Vagina (tissue), 2 donors: ENCODE measurements at places on chromosomes 5 and 9. TPM values are rescaled to one million over a fixed set of nuclear protein-coding genes. Genes with fewer than 3 reads are reported as not detected.

DNA sequence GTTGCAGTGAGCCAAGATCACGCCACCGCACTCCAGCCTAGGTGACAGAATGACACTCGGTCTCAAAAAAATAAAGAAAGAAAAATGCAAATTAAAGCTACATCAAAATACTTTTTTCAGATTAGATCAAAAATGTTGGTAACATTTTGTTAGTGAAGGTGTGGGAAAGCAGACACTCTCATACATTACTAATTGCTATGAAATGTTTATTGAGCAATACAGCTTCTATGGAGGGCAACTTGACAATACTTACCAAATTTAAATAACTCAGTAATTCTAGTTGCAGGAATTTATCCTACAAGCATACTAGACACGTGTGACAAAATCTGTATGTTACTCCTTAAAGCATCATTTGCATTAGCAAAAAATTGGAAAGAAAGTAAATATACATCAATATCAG is 4.1 kb downstream of the TRIM23 start:
- no peak for DNase-seq

DNA sequence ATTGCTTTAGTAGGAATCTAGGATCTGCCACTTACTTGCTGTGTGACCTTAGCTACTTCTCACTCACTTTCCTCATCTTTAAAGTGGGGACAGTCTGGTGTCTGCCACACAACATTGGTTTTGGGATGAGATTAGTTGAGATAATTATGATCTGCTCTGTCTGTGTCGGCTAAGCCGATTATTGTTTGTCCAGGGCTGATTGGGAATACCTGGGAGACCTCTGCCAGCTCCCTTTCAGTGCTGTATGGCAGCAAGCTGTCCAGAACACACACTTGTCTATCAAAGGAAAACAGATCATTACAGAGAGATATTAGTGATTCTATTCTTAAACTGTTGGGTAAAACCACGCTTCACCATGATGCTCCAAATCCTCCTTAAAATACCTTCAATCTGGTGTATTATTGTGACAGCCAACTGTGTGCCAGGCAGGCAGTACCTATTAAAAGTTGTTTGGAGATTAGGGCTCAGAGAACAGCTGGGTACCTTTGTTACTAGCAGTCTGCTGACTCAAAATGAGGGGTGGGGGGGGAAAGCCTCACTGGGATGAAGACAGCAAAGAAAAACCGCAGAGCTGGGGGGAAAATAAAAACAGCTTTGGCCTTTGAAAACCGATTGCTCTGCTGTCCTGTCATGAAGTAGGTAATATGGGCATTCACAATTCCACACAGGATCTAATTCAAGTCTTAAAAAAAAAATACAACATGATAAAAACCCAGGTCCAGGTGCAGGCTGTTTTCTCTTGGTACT is 458.4 kb upstream of the C9orf72 start:
- DNase-seq, result no peak

GRCh38 chr5:124584991-124585715 is 161.3 kb downstream of the ZNF608 start:
- DNase-seq, result no peak

- DNase-seq, result no peak
Measured at GRCh38 chr5:82628364-82628910, 350.3 kb upstream of the RPS23 start.

GRCh38 chr5:142531977-142532780 is 153.7 kb downstream of the FGF1 start:
- no peak for DNase-seq

DNA sequence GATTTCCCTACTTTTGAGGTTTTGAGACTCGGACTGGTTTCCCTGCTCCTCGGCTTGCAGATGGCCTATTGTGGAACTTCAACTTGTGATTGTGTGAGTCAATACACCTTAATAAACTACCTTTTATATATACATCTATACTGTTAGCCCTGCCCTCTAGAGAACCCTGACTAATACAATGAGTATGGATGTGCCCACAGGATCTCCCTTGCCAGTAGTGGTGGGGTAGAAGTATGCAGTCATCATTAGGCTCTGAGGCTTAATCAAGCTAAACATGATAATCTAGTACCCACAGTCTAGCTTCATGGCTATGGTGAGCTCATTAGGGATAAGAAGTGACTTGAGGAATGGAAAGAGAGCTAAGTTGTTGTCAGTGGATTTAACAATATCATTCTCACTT is 412.8 kb upstream of the PTGER4 start:
- no peak for DNase-seq

- no peak for DNase-seq
Measured at GRCh38 chr5:1295650-1296037, 776 bp upstream of the TERT start.

DNA sequence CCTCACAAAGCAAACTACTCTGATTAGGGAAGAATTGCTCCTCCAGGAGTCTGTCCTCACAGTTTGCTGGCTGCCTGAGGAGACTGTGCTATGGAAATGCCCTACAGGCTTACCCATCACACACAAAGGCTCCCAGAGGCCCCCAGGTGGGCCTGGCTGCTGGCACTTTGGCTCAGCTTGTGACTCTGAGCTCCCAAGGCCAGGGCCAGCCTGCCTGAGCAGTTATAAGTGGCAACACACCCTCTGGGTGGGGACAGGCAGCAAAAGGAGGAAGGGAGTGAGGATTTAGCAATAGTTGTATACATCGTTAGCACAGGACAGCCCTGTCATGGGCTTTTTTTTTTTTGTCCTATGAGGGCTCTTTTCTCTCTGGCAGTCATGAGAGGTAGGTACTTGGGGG is 103.5 kb downstream of the DAPK1 start:
- DNase-seq, result no peak

- DNase-seq, result no peak
Measured at GRCh38 chr5:86129009-86129408, 488.7 kb upstream of the COX7C start.

- DNase-seq, result no peak
Measured at GRCh38 chr9:106482733-106483132, 380.2 kb upstream of the ZNF462 start.

PDGFRB gene
- total RNA-seq, result 173 TPM

FOXD4L5 gene
- not detected for total RNA-seq

DNA sequence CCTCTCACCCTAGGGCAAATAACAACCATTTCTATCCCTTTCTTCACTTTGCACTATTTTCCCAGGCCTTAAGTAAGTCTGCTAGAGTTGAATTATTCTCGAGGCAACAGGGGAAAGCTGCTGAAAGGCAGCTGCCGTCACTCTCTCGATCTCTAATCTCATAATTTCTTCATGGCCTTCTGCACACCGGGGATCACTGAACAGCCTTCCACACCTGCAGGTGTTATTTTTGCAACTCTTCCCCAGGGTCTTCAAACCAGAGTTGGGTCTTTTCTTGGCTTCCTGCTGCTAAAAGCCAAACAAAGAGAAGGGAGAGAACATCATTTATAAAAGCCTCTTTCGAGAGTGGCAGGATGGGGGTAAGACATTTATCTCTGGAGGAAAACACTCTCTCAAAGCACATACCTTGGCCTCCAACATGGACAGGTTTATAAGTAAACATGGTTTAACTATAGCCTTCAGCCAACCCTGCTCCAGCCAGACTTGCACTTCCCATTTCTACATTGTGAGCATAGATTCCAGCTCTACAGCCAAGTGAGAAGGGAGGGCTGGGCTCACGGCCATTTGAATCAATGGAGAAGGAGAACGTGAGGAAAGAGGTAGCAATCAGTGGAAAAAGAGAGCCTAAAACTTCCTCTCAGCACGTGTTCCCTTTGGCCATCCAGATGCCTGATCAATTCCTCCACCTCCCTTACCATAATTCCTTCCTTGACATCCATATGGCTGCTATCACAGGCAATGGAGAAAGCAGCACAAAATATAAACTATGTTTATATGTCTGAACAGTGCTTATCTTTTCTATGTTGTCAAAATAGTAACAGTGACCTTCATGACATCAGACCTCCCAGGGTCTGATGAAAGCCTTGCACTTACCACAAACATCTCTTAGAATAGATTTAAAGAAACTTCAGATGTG is 464.9 kb downstream of the TLE1 start:
- no peak for DNase-seq

DNA sequence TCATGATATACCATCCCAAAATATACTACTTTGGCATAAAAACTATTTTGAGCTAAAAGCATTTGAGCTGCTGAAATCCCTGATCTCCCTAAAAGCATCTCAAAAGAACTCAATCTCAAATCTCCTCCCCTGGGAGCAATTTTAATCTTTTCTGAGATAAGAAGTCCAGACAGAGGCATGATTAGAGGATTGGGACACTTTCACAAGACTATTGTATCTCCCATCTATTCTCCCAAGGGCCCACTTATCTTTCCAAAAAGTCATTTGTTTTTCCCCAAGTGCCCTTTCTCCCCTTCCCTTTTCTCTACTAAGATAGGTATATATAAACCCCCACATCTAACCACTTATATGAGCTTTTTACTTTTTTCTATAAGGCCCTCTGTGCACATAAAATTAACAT is 79.7 kb downstream of the ALDH7A1 start:
- DNase-seq, result no peak

DNA sequence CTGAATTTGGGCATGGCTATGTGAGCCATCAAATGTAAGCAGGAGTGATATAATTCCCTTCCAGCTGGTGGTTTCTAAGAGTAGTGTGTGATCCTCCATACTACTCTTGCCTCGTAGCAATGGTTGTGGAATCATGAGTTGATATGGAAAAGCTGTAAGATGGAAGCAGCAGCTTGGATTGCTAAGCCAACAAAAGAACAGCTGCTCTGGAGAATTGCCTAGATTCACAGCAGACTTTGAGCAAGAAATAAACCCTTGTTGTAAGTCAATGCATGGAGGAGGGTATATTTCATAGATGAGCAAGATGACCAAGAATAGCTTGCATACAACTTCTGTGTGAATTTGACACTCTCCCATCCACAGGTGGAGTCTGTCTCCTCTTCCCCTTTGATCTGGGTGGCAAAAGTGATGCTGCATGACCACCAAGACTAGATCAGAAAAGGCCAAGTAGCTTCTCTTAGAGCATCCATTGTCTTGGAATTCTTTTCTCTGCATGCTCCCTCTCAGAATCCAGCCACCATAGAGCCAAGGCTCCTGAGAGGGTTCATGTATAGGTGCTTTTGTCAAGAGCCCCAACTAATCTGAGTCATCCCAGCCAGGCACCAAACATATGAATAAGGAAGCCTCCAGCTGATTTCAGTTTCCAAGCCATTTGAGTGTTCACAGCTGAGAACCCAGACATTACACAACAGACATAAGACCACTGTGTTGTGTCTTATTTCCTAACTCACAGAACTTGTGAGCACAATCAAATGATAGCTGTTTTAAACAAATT is 79.0 kb downstream of the PRLR start:
- DNase-seq, result no peak

DNA sequence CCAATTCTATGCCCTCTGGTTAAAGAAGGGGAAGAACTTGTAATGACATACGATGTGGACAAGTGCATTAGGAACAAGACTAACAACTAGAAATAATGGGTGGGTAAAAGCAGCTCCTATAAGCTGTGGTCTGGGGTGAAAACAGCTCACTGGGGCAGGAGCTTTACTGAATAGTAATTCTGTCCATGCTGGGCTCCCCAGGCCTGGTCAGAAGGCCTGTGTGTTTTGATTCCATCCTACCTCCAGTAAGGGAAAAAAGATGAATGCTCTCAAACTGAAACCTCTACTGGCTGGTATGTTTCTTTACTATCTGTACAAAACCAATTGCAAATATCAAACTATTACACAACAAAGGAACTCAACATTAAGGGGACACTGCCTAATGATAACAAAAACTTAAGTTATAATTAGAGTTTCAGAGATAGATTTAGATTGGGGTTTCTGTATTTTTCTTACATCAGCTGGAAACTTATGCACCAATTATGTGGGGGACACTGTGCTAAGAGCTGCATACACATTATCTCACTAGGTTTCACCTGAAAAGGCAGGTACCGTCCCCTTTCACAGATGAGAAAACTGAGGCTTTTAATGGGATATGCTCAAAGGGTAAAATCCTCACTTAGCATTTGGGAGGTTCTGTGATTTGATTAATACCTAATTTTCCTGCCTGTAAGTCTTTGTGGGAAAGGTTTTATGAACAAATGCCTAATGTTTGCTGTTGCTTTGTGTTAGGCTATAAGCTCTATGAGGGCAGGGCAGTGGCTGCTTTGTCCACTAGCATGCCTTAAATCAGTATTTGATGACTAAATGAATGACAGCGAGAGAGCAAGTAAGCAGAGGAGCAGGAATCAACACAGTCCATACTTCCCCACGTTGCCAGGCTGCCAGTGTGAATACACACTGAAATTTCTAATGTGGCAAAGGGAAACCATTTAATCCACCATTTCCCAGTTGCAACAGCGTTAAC is 53.6 kb downstream of the ELL2 start:
- no peak for DNase-seq

DNA sequence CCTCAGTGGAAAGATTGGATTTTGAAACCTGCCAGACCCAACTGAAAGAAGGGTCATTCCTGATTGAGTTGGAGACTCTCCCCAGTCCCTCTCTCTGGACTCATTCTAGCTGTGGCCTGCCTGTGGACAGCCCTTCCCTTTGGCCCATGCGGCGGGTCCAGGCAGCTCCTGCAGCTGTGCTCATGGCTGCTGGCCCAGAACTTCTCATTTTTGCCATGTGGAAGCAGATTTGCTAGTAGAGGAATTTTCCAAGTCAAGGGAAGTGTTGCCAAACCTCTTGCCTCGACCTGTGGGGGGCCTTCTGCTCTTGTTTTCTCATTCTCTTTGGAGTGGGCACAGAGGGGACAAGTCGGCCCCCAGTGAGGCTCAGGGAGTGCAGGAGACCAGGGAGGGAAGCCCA is 89.2 kb downstream of the ANKRD33B start:
- DNase-seq, result no peak
